ENCODE measurements at places on chromosomes 12 and 14.

DNA sequence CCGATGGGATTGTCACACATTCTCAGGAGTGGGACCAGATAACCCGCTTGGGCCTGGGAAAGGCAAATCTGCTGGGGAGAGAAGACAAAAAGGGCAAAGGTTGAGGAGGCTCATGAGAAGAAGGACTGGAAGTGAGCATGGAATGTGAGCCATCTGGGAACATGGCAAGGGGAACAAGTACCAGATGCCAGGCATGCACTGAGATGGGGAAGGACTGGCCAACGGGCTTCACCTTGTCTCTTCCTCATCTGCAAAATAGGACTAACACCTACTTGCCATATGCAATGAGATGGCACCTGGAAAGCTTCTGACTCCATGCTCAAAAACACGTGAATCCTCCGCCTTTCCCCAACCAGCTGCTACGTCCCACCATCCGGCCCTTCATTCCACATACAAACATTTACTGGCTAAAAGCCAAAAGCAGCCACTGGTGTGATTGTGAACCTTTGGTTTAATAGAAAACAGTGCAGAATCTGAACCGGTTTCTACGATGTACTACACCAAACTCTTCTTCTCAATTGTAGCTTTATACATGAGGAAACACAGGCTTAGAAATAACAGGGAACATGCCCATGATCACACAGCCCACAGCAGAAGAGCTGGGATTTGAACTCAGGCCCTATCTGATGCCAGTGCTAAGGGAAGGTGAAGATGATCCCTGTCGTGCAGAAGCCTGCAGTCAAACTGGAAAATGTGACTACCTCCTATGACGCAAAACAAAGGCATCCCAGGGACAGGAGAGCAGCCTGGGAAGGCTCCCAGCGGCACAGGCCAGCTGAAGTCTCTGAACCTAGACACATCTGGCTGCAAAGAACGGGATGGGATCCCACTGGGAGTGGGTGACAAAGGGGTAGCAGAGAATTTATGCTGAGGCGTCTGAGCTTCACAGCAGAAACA lies 112.1 kb downstream of the TTC7B start:
- no peak for DNase-seq

GRCh38 chr12:105911966-105912365 lies 226.8 kb downstream of the NUAK1 start:
- no peak for DNase-seq

GRCh38 chr12:51009056-51009440 lies 17.1 kb downstream of the SLC11A2 start:
- DNase-seq: no peak

GRCh38 chr14:37600880-37601741 lies 5.7 kb downstream of the TTC6 start:
- DNase-seq: no peak

GRCh38 chr12:78864403-78864869 lies at the start of gene SYT1:
TSS of gene SYT1 (plus strand) at chr12:78864774.
- no peak for DNase-seq

DNA sequence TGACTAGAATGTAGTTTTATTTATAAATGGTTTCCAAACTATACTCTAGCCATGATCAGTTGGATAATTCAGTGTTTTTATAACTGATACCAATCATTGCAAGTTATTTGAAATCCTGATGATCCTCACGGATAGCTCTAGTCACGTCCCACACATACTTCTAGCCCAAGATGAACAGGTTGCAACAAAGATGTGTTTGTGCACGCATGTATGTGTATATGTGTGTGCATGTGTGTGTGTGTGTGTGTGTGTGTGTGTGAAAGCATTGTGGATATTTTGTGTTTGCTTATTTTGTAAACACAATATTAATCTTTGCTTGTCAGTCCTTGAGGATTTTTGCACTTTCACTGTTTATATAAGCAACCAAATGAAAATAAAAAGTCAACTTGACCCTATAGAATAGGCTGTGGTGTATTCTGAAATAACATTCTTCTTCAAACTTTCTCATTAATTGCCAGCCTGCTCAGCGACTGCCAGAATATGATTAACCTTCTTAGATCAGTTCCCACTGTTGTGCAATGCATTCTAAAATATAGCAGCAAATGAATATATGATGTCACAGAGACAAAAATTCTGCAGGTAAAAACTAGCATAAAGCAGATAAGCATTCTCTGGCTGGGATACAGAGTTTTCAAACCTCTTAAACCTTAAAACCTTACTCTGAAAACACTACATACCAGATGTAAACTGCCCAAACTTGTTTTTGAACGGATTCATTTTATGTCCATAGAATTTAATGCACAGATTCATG lies 48.8 kb upstream of the HIF1A start:
- DNase-seq: no peak

GRCh38 chr12:105721051-105721825 lies 390.7 kb downstream of the C12orf75 start:
- DNase-seq: no peak

- no peak for DNase-seq
Observed at GRCh38 chr12:112514926-112515642, 96.3 kb downstream of the PTPN11 start.

DNA sequence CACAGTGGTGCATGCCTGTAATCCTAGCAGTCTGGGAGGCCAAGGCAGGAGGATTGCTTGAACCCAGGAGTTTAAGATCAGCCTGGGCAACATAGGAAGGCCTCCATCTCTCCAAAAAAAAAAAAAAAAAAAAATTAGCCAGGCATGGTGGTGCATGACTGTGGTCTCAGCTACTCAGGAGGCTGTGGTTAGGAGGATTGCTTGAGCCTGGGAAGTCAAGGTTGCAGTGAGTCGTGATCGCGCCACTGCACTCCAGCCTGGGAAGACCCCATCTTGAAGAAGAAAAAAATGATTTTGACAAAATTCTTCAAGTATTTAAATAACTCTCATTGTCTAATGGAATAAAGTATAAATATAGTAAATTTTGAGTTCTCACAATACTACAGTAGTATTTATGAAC lies 219.2 kb upstream of the SSTR1 start:
- no peak for DNase-seq

DNA sequence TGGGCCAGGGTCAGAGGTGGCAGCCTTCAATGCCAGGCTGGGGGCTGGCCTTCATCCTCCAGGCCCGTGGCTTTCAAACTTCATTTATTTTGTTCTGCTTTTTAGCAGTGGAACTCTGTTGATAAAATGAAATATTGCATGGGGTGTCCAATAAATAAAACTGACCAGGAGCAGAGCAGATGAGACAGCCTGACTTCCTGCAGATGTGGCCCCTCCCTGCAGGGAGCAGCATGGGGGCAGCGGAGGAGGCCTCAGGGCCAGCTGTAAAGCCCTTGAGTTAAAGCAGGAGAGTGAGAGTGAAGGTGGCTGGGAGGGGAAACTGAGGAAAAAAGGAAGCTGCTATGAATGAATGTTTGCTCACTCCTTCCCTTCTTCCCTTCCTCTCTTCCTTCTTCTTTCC lies 120.3 kb downstream of the RPAP3 start:
- no peak for DNase-seq

DNA sequence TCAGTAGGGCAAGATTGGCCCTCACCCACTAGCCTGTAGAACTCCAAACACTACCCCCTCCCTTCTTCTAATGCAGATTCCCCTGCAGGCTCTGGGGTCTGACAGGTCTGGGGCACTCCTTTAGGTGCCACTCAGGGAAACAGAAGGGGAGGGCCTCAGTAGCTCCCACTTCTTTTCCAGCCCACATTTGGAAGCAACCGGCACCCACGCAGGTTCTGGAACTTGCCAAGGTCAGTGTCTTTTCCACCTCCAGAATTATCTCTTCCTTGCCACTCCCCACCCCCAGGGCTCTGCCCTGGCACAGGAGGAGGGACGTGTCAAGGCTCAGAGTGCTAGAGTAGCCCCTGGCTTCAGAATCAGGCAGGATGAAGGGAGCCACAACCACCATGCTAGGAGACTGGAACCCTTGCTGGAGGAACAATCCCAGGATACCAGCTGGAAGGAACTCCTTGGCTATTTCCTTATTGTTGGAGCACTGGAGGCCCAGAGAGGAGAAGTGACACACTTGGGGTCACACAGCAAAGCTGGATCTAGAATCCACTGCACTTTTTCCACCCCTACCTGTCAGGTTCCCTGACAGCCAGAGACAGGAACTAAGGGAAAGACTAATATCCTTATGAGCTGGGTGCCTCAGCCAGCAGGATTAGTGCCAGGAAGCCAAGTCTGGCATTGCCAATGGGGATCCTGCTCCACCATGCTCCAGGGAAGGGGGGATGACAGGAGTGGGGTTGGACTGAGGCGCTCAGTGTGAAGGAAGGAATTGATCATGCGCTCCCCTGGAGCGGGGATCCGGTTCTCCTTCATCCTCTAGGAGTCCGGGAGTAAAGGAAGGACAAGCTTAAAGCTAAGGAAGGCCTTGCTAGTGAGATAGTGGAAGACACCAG lies 1.8 kb upstream of the FIGNL2 start:
- DNase-seq: no peak

- no peak for DNase-seq
Observed at GRCh38 chr12:93784339-93785086, 107.3 kb downstream of the CRADD start.

GRCh38 chr14:72741826-72742117 lies 152.1 kb downstream of the DPF3 start:
- no peak for DNase-seq

DNA sequence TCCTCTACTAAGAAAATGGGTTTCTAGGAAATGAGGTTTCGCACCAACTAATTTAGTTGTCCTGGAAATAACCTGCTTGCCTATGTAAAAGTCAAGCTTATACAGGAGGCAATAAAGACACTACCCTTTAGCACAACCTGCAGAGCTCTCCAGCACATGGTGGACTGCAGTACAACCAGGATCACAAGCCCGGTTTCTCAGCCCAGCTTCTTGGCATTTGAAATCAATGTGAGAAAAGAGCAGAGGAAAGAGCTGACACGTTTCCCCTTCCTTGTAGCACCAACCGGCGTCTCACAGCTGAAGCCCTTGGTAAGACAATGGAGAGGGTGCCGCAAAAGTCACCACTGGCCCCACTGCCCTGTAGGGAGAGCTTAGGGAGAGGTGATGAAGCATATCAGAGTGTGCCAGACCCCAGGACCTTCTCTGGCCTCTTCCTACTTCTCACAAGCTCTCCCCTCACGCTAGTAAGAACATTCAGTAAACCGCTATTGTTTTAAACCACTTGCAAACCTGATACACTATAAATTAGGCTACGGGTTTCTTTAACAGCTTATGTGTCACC lies 8.6 kb downstream of the SPTLC2 start:
- DNase-seq: no peak

DNA sequence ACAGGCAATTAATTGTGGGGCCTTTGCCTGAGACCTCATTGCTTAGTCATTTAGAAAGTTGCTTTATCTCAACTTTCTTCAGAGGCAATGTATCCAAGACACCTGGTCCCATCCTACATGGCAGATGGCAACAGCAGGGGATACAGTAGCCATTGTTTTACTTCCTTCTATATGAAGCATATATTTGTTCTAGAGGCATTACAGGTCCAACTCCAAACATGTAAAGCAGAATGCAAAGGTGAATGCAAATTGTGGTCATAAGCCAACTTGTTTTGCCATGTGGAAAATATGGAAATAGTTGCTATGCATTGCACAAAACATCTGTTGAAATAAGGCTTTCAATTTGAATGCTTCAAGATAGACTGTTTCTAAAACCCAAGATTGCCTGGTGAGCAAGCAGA lies 109.8 kb upstream of the BCAT1 start:
- no peak for DNase-seq

GRCh38 chr12:21773263-21773741 lies 1.2 kb downstream of the KCNJ8 start:
- DNase-seq: no peak

DNA sequence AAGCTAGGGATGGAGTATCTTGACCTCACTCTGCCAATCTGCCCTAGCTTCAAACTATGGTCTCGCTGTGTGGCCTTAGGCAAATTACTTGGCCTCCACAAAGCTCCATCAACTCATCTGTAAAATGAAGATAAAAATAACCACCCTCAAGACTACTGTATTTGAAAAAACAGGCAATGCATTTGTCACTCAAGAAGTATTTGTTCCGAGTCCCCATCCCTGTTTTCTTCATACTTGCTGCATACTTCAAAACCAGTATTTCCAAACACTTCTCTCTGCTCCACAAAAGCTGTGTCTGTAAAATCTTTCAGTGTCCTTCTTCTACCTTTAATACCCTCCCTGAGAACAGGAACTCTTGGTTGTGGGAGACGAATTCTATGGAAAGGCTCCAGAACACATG lies 47.9 kb downstream of the GTF2A1 start:
- no peak for DNase-seq

GRCh38 chr12:70918321-70918720 lies 2.2 kb downstream of the PTPRR start:
- no peak for DNase-seq

- no peak for DNase-seq
Observed at GRCh38 chr12:34287437-34287836, 265.1 kb downstream of the ALG10 start.

DNA sequence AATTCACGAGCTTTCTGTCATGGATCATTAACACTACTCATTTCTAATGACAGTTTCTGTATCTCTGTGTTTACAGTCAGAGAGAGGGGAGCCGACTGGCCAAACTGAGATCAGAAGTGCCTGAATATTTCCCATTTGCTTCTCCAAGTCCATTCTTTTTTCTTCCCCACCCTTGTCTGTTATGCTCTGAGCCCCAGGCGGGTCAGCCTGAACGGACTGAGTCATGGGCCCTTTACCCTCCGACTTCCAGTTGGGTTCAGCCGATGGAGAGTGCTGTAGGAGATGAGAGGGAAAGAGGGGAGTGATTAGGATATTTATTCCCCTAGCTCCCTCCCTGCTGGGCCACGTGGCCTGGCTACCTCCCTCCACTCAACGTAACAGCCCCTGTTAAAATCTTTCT lies 104.7 kb downstream of the PAH start:
- DNase-seq: no peak

DNA sequence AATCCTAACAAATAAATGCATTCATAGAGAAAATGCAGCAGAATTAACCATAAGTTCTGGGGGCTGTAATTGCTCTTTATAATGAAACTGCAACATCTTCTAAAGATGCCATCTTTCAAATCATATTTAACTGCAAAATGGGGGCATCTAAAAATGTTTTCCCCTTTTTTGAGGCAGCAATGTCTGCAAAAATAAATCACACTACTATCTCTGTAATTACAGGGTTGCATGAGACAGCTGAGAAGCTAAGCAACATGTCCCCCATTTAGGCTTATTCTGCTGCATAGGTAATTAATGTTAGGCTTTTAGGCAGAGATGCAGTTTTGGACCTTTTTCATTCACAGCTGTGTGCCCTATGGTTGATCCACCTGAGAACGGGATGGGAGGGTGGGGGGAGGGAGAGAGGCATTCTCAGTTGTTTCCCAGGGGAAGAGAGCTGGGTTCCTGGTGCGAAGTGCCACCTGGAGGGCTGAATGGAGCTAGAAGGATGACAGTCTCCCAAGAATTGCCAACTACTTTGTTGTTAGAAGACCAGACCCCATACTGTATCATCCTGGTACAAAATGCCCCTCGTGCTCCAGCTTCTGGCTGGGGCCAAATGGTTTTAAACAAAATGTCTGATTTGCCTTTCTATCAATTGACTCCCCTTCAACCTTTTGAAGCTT lies 154.2 kb downstream of the APAF1 start:
- no peak for DNase-seq

GRCh38 chr12:42128327-42128726 lies 16.3 kb downstream of the GXYLT1 start:
- DNase-seq: no peak

- no peak for DNase-seq
Observed at GRCh38 chr14:55430024-55430690, 10.3 kb downstream of the TBPL2 start.
